Central memory CD4-positive, alpha-beta T cell (primary cell): ENCODE measurements at places on chromosomes 1 and 21.

DNA sequence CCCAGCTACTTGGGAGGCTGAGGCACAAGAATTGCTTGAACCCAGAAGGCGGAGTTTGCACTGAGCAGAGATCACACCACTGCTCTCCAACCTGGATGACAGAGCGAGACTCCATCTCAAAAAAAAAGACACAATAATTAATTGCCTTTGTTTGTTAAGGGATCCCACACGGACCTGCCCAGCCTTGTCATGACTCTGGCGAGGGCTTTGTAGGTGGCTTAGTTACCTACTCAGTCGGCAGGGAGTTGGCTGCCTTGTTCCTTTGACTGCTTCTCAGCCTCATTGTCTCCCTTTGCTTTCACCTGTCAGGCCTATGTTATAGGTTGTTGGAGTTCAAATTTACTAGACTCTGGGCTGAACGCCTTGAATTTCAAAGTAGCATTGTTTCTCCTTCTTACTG is 82.0 kb downstream of the UBE4B start:
- no peak for DNase-seq

DNA sequence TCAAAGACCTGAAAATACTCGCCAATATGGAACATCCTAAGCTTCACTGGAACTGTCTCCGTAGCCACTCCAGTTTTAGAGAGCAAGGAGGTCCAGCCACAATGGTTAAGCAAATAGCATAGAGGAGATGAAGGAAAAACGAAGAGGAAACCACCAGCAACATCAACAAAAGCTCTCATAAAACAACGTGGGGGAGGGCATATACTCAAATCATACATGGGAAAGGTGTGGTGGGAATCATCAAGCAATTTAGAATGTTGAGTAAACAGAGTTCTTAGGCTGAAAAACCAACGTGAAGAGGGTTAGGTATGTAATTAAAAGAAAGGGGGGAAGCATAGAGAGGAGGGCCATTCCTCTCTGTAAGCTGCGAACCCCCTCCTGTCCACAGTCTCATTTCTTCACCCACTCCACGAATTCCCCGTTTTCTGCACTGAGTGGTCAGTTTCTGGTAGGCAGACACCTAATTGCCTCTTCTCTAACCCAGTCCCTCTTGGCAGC is 1.0 kb downstream of the TMEM59 start:
- DNase-seq, result no peak

GRCh38 chr1:119674835-119675289 is 26.8 kb upstream of the ZNF697 start:
- no peak for DNase-seq

DNA sequence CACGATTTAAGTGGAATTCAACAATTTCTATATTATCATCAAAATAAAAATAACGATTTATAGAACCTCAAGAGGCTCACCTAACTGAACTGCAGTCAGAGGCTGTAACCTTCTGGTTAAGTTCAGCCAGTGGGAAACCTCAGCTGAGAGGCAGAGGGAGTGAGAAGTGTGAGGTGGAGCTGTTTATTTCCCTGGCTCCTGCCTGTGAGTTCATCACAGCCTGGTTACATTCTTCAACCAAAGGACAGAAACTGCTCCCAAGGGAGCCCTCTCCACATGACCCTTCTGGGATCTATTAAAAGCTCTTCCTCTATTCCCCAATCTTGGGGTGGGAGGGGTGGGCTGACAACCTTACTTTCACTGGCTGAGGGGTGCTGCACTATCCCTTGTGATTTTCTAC is 22.2 kb downstream of the DYNLT5 start:
- DNase-seq, result no peak

DNA sequence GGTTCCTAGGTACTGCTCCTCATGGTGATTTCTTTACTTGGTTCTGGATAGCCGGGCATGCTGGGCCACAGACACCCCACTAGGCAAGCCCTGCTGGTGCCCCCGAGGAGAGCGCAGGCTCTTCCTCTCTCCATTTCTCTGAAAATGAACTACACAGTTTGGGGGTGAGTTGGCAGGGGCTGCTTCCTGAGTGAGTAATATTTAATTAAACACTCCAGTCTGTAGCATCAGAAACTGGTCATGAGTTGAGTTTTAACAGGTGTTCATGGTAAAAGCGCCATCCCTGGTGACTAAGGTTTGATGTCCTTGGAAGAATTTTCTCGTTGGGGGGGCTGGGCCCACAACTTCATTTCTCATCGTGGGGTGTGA is 1.7 kb downstream of the SPSB1 start:
- no peak for DNase-seq

DNA sequence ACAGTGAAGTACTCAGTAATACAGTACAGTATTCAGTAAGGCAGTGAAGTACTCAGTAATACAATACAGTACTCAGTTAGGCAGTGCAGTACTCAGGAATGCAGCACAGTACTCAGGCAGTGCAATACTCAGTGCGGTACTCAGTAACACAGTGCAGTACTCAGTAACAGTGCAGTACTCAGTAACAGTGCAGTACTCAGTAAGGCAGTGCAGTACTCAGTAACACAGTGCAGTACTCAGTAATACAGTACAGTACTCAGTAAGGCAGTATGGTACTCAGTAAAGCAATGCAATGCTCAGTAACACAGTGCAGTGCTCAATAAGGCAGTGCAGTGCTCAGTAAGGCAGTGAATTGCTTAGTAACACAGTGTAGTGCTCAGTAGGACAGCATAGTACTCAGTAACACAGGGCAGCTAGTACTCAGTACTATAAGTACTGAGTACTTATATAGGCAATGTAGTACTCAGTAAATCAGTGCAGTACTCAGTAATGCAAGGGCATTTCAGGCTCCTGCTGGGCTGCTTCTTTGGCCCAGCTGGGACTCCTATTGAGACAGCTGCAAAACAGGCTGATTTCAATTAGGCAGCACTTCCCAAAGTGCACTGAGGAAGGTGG is 411.3 kb downstream of the DISC1 start:
- no peak for DNase-seq

DNA sequence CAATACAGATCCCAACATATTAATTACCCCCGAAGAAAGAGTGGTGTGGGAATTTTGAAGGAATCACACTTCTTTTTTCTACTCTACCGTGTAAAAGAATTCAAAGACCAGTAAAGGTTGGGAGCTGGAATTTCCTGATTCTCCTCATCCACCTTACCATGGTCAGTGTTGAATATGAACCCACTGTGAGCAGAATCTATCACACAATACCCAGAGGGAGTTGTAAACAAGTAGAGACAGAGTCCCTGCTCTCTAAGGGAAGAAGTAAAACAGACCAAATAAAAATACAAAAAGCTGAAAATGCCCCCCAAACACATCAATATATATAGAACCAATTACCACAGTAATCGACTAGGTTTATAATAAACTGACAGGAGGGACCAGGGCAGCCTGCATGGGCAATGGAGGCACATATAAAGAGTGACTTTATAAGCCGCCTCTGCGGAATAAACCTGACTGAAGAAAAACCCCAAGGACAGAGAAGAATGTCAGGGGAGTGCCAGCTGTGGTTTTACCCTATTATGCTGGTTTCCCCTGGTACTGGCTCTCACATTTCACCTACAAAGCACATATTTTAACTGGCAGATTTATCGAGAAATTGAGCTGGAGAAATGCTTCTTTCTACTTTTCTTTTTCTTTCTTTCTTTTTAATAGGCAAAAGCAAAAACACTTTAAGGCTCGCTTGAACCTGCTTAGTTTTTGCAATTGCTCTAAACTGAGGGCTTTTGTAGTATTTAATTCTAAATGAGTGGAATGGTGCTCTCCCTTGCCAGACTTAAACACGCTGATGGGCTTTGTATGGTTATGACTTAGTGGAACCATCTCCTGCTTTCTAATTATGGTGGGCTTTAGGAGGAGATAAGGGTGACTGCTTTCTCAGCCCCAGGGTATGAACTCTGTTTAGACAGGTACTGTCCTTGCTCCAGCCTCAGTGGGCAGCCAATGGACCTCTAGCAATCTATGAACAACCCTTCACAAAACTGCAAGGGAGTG is 244.8 kb downstream of the ASTN1 start:
- DNase-seq, result no peak
